ENCODE measurements at places on chromosomes 11 and 22. TPM values are rescaled to one million over a fixed set of nuclear protein-coding genes. Genes with fewer than 3 reads are reported as not detected.

THY1 gene
- 0.52 TPM for total RNA-seq

DLAT gene
- 18.1 TPM for total RNA-seq

OR5A2 gene
- not detected for total RNA-seq

NRIP3 gene
- total RNA-seq = 1.9 TPM

SYT13 gene
- 1.6 TPM for total RNA-seq

DNA sequence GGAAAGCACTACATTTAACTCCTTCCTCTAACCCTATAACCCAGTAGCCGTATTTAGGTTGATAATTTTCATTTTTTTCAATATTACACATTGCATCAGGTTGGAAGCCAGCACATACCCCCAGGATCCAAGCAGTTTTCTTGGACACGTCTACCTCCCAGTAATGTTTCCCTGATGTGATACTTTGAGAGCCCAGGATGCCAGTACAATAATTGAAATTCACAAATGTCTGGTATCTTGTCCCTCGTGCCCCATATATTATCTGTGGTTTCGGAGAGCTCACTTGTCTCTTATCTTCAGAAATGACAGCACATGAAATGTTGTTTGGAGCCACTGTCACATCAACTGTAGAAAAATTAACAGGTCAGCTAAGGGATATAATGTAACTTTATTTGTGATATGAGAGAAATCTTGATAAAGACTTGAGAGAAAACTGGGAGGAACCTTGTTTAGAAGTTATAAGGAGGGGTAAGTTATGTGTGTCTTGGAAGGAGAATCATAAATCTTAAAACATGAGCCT, 19.8 kb downstream of the TRIM5 start:
- no peak for DNase-seq

DNA sequence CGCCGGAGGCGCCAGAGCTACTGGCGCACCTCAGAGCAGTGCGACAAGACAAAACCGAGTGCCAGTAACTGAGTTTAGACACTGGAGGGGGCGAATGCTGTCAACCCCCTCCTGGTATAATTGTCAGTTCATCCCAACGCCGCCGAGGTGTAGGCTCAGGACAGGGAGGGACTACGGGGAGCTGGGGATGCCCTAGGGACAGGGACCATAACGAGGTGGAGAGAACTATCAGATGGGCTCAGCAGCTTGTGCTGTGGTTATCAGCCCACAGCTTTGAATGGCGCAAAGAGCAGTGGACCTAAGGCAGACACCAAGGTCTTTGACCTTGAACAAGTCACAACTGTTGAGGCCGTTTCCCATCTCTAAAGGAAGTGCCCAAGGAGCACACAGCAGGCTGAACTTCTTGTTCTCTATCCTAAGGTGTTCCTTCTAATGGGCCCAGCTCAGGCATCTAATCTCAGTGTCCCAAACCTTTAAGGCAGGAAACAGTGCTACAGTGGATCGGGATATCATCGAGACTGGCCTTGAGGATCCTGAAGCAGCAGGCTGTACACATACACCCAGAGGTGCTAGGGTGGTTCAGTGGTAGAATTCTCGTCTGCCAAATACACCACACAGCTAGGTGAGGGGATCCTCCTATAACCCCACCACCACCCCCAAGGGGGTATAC, 958 bp upstream of the TUT1 start:
- DNase-seq = no peak

DNA sequence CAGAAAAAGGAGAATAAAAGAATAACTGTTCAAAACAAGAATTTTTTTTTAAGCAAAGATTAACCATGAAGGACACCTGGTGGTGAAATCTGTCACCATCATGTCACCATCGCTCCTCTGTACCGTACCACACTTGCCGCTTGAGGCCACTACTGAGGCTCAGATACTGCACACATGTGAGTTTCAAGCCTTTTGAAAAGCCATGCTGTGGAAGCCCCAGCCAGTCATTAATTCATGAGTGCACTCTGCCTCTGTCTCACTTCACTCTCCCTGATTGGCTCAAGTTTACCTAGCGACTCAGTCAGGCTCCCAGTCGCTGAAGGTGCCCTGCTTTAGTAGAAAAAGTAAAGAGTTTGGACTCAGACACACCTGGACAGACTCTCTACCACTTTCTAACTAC, 6.6 kb upstream of the MS4A12 start:
- no peak for DNase-seq

GRCh38 chr11:134270250-134270714, 5.9 kb upstream of the GLB1L3 start:
- no peak for DNase-seq

DNA sequence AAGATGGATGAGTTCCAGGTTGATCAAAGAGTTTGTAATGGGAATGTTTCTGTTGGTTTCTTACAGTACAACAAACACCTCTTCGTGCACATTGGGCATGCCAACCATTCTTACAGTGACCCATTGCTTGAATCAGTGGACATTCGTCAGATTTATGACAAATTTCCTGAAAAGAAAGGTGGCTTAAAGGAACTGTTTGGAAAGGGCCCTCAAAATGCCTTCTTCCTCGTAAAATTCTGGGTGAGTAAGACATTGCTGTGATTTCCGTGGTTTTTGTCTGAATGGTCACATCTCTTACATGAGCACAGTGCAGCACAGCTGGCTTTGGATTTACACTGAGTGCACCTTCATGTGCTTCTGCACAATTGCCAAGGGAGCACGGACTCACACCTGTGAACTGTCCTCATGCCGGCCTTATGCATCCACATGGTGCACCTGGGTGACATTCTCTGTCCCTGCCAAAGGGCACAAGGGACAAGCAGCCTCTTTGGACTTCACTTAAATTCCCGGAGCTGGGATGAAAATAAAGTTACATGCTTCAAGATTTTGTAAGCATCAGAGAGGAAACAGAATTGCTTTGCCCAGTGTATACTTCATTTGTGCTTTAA, 107.1 kb upstream of the RASSF10 start:
- no peak for DNase-seq

DNA sequence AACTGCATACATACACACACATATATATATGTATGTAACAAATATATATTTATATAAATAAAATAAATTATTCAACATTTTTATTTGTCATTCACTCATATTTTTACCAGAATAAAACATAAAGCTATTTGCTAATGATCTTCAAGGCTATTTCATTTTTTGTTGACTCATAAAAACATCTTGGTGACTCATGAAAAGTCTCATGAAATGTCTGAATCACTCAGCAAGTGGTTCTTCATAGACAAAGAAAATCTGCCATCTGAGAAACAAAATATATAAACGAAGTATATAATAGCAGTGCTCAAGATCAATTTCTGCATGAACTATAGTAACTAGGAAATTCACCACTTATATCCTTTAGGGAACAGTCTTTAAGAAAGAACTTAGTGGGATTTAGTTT, 764.8 kb upstream of the FAT3 start:
- DNase-seq = no peak

- DNase-seq = no peak
These were observed 101.8 kb downstream of the FEZ1 start for GRCh38 chr11:125394296-125394695.

GRCh38 chr11:73311394-73311869, 3.4 kb downstream of the ARHGEF17 start:
- no peak for DNase-seq

GRCh38 chr11:32137263-32137662, 46.4 kb downstream of the RCN1 start:
- DNase-seq = no peak

DNA sequence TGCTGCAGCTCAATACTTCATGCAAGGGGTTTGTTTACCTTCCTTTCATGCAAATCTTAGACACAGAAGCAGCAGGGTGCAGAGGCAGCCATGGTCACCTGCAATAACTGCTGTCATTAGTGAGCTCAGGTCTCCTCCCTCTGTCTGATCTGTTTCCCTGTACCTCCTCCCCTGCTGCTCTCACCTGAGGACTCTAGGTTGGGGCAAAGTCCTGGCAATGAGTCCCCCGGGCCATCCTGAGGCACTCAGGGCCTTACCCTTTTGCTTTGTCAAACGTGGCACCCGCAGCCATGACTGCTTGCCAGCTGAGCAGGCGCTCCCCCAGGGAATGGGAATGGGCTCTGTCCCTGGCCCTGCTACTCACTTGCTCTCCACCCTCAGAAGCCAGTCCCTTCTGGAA, 3.9 kb downstream of the LRRC10B start:
- DNase-seq = no peak

- DNase-seq = peak; percentile 74
These were observed 87.1 kb upstream of the TMEM45B start for GRCh38 chr11:129728581-129728980.

Data from lower leg skin (tissue), 4 donors.